HuH-7.5 (cell line): ENCODE measurements at places on chromosomes 5 and 9.

DNA sequence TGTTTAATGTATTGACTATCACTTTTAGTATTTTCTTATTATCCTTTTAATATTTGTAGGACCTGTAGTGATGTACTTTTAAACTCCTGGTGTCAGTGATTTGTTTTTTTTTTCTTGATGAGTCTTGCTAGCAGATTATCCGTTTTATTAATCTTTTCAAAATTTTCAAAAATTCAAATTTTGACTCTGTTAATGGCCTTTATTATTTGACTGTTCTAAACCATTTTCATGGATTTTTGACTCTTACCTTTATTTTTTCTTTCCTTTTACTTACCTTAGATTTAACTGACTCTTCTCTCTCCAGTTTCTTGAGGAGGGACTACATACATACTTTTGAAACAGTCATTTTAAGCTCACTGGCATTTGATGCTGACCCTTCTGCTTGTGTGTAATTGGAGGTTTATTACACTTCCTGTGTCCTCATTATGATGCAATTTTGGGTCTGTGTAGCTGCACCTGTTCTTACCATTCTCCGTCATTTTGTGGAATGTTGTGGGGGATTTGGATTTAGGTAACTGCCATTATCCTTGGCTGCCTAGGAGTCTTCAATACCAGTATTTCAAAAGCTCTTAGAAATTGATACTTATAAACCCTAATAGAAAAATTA, 32.0 kb upstream of the EXOC3 start:
- DNase-seq, result no peak

- DNase-seq, result no peak
Measured at GRCh38 chr9:96619124-96619465, 548 bp downstream of the CDC14B start.

DNA sequence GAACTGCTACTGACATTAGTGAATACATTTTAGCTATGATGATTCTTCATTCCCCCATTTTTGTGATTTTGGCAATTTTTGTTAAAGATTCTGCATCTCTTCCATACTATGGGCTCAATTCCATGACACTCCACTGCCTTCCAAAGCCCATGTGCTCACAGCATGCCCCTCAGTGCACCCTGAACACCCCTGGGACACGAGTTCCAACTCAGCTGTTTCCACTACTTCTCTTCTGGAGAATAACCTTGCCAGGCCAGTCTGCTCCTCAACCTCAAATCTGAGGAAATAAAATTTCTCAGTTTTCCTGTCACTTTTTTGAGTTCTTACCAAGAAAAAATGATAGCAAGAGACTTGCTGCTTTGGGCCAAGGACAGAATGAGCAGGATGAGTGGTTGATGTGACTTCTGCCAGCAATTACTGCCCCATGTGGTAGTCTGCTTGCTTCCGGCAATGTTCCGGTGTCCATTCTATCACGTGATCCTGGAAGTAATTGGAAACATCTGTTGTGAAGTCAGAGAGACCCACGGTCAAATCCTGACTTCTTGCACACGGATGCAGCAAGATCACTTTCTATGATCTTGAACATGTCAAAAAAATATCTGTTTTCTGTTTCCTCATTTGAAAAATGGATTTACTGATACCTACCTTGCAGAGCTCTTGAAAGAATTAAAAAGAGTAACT, 58.3 kb downstream of the EGFLAM start:
- no peak for DNase-seq

DNA sequence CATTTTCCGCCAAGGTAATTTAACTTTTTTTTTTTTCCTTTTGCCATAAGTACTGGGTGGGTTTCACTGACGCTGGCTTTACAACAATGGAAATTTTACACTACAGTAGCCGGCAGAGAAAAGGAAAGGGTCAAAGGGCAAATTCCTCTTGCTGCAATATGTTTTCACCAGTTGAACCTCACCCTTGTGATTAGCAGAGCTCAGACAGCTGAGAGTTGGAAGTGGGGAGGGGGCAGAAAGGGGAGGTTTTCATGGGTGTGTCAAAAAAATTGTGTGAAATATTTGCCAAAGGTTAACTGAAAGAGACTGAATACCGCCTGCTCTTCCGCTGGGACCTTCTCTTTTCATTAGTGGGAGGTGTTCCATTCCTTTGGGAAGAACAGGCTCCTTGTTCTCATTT, 296.9 kb downstream of the ADAMTS6 start:
- peak; percentile 25 for DNase-seq

GRCh38 chr9:119216651-119217331, 152.4 kb downstream of the BRINP1 start:
- no peak for DNase-seq

DNA sequence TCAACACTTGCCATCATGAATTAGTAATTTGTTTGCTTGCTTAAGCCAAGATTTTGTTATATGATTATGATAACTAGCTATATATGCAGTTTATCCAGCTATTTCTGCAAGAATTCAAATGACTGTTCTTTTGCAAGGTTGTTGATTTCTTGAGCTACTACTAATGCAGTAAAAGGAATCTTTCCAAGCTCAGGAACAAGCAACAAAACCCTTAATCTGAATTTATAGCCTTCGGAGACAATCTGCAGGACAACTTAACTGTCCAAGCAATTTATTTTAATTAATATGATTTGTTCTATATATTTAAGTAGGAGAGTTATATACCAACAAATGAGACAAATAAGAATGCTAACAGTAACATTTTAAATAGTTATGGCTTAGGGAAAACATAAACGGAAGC, 426.8 kb upstream of the POU5F2 start:
- DNase-seq, result no peak

GRCh38 chr5:16626696-16627264, 10.0 kb upstream of the RETREG1 start:
- no peak for DNase-seq

DNA sequence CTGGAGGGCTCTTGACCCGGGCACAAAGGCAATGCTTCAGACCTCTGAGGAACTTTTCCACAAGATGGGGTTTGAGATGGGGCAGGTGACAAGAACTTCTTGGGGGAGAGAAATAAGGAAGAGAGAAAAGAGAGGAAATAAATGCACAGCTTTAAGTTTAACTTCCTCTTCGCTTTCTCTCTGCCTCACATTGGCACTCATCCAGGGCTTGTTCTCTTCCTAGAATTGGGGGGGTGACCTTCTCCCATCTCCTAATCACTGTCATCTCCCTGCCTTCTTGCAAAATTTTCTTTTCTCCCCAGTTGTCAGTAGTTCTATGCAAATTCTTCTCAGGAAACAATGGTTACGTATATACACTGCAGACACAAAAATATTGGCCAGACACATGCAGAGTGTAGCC, 19.1 kb upstream of the ADCY2 start:
- no peak for DNase-seq

DNA sequence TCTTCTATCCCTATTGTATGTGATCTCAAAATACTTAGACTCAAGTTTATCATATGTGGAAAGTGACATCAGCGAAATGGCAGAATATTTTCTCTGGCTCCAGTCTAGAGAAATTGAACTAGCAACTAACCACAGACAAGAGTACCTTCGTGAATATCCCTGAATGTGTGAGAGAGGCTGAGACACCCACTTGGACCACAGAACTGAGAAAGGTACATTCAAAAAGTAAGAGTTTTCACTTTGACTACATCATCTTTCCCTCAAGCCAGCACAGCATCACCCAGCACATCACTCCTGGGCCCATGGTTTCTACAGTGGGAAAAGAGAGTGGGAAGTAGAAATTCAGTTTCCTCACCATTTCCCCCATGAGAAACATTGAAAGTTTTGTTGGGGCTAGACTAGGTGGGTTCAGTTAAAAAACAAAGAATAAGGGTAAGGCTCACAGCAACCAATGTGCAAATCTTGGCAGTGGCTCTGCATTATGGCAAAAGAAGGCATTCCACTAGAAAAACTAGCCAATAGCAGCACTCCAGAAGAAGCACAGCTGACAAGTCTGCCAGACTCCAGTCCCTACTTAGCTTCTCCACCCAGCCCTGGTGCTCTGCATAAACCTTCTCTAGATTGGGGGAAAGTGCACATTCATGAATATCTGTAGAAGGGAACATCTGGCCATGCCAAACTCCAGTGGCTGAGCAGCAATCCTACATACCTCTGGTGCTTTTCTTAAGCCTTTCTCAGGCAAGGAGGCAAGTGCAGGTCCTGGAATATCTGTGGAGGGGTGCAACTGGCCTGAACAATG, 225.6 kb upstream of the VLDLR start:
- no peak for DNase-seq

GRCh38 chr9:3457175-3457574, 68.6 kb downstream of the RFX3 start:
- DNase-seq, result no peak

DNA sequence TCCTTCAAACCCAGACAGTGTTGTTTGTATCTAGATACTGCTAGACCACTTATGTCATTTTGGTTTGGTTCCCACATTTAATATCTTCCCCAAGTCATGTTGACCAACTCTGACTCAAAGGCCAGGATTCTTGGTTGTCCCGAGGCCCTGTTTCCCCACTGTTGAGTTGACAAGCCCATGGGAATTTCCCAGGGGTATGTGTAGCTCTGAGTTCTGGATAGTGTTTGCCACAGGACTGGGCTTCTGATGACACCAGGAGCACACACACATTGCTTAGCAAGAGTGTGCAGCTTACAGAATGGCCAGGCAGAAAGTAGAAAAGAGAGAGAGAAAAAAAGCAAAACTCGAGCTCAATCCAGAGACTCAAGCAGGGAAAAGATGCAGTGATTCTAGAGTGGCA, 214.4 kb downstream of the NXNL2 start:
- DNase-seq, result no peak

DNA sequence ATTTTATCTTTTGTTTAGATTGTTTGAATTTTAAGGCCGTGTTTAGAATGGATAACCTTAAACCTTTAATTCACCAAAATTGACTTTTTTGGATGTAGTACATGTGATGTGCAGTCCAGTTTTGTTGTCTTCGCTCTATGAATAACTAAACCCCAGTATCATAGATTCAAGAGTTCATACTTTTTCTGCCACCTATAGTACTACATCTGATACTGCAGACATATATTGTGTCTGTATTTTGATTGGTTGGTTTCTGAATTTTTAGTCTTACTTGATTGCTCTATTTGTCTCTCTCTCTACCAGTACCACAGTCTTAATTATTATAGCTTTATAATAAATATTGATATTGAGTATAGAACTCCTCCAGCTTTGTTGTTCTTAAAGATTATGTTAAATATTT, 58.1 kb downstream of the PPIP5K2 start:
- DNase-seq, result no peak

- DNase-seq, result no peak
Measured at GRCh38 chr5:22500556-22500955, 352.6 kb downstream of the CDH12 start.

- no peak for DNase-seq
Measured at GRCh38 chr5:180341595-180341994, 11.5 kb downstream of the GFPT2 start.

GRCh38 chr5:39132128-39132447, 57.9 kb upstream of the RICTOR start:
- DNase-seq, result no peak

- no peak for DNase-seq
Measured at GRCh38 chr5:151062405-151063141, 18.3 kb downstream of the TNIP1 start.

GRCh38 chr5:5617024-5617423, 194.5 kb downstream of the ICE1 start:
- DNase-seq, result no peak

DNA sequence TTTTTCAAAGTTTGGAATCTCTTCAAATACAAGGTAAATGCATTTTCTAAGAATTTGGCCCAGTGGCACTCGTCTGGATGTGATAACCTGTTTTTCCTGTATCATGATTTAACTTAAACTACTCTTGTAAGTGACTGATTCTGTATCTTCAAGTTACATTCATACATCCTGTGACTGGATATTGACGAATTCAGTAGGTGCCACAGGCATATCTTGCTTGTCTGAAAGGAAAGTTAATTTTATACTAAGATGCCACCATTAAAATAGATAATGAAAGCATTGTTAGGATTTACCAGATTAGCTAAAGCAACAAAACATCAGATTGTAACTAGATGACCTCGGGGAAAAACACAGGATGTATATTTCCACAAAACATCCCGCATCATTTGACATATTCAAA, 175.3 kb upstream of the ZNF608 start:
- no peak for DNase-seq

- no peak for DNase-seq
Measured at GRCh38 chr9:93655621-93656425, 79.4 kb downstream of the PHF2 start.

GRCh38 chr5:87185838-87186237, 81.8 kb upstream of the RASA1 start:
- no peak for DNase-seq

GRCh38 chr5:78496373-78496772, 136.0 kb downstream of the SCAMP1 start:
- DNase-seq, result no peak

GRCh38 chr5:179759581-179760551, 27.2 kb downstream of the MAML1 start:
- no peak for DNase-seq

DNA sequence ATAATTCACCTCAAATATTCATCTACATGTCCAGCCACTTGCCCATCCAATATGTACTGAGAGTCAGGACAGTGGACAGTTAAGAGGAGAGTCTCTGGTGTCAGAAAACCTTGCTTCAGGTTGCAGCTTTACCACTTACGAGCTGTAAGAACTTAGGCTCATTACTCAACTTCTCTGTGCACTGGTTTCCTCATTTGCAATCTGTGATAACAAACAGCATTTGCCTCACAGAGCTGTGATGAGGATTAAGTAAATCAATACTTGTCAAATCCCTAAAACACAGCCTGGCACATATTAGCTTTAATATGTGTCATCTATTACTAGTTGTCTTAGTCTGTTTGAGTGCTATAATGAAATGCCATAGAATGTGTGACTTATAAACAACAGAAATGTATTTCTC, 8.6 kb downstream of the GOLGA1 start:
- no peak for DNase-seq

GRCh38 chr5:119458911-119459632, 6.8 kb downstream of the HSD17B4 start:
- no peak for DNase-seq

DNA sequence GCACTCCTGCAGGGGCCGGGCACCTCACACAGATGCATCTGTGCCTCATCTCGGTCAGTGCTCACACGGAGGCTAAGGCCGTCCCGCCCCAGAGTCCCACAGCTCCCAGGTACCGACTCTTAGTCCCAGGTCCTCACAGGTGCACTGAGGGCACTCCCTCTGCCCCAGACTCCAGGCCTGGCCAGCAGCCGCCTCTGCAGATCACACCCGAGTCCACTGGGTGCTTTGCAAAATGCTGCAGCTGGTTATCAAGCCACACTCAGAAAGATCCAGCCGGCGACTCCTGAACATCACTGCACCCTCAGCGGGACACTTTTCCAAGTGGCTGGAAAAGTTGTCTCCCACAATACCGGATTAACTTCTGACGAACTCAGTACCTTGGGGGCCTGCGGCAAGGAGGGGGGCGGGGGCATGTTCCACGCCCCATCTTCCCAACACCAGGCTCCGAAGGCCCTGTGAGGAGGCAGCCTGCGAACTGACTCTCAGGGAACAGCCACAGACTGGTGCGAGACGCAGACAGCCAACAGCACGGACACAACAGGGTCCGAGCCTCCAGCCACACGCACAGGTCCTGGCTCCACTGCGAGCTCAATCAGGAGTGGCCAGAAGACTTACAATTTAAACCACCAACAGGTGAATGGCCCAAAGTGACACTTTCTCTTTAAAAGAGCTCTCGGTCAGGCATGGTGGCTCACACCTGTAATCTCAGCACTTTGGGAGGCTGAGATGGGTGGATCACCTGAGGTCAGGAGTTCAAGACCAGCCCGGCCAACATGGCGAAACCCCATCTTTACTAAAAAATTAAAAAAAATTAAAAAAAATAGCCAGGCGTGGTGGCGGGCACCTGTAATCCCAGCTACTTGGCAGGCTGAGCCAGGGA, 4.0 kb downstream of the BRD3 start:
- no peak for DNase-seq
